A172 (cell line): ENCODE measurements at places on chromosomes 2 and 18. TPM values are rescaled to one million over a fixed set of nuclear protein-coding genes. Genes with fewer than 3 reads are reported as not detected.

DNA sequence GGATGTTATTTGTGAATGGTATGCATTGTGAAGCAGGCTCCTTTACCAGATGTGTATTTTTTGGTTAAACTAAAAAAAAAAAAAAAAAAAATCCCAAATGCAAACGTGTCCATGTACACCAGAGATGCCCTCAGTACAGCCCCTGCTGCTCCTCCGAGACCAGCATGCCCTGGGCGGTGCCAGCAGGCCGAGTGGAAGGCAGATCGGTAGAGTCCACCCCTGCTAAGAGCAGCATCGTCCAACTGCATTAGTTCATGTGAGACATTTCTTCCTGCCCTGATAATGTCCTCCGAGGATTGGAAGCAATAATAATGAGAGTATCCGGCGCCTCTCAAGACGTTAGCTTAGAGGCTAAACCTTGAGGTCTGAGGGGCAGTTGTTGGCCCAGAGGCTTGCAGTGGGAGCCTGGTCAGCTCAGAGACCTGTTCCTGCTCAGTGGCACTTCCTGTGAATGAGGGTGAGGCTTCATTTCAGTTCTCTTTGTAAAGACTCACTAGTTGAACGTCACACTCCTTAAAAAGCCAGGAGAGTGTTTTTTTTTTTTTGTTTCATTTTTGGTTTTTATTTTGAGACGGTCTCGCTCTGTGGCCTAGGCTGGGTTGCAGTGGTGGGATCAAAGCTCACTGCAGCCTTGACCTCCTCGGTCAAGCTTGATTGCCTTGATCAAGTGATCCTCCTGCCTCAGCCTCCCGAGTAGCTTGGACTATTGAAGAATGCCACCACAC, 5.6 kb downstream of the SLC66A3 start:
- no peak for DNase-seq

GRCh38 chr2:70906439-70907005, 29.2 kb upstream of the ATP6V1B1 start:
- DNase-seq, result no peak

DNA sequence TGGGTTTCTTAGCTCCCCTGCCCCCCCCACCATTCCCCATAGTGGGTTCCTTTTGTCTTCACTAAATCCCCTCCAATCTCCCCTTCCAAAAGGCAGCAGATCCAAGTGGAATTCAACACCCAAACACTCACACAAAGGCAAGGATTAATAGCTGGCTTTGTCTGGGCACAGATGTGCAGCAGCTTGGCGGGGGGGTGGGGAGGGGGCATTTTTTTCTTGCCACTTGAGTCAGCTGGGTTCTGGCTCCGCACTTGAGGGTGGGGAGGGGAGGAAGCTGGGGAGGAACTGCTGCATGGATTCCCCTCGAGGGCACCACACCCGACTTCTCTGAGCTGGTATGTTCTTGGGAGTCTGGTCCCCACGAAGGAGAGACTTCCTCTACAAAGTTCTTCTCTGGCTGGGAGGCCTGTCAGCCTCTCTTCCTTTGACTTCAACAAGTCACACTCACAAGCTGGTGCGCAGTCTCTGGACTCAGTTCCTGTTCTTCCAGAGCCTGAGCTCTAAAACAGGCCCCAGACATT, 36.0 kb downstream of the SERTAD2 start:
- no peak for DNase-seq

DNA sequence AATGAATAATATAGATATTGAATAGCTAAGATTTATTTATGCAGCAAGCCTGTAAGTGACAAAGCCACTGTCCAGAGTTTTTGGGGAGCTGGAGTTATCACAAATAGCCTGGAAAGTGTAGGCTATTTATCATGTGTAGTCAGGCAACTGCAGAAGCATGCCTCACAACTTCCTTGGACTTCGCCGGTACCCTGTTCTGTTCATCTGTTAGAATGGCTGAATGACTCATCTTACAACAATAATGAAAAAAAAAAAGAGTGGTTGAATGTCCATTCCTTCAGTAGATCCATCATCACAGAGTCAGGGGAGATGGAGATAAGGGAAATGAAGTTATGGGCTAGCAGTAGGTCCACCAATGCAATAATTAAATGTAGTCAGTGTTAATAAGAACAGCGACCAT, 24.0 kb upstream of the ATP5MC3 start:
- DNase-seq, result peak; percentile 59

DNA sequence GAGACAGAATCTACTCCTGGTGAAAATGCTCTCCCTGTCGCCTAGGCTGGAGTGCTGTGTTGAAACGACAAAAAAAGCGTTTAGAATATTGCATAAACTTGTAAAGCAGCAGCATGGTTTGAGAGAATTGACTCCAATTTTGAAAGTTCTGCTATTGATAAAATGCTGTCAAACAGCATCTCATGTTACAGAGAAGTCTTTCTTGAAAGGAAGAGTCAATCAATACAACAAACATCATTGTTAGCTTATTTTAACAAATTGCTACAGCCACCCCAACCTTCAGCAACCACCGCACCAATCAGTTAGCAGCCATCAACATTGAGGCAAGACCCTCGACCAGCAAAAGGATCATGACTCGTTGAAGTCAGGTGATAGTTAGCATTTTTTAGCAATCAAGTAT, 6.9 kb downstream of the C2orf76 start:
- DNase-seq, result no peak

The CNGA3 gene
- total RNA-seq, result not detected in 2 replicates

The TWIST2 gene
- 32.3 and 38.8 TPM in 2 replicates for total RNA-seq
